ENCODE measurements at places on chromosomes 1 and 21. TPM values are rescaled to one million over a fixed set of nuclear protein-coding genes. Genes with fewer than 3 reads are reported as not detected.

DNA sequence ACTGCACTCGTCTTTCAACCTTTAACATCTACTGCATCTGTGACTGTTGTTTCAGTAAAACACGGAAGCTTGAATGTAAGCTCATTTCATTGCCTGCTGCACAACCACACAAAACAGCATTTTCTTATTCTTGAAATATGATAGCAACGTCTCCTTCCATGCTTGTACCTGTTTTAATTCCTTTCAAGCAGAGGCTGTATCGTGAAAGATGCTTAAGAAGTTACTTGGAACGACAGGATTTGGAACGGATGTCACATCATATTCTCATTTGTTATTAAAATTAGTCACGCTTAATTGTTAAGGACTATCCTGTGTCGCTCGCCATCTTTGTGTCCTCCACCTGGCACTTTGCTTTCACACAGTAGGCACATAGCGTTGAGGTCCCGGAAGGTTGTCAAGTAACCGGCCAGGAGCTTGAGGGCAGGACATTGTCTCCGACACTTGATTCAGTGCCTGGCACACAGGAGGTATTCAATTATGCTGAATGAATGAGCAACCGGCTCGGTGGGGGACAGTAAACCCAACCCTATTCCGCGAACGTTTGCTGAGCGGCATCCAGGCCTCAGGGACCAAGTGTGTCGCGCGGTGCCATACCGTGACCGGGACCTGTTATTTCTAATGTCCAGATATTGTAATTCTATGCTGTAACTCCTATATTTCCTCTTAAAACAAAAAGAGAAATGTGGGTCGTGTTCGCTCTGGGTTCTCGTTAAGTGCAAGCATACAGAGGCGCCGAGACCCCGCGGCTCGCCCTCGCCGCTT, 499 bp upstream of the SH3GLB1 start:
- H3K27ac ChIP-seq = peak overlapping the region; percentile 97
- DNase-seq = peak; percentile 40
- no peaks in the 10 kb centered on the region for H3K27me3 ChIP-seq
- peak overlapping the region; percentile 99 for H3K4me3 ChIP-seq
- no peaks in the 10 kb centered on the region for H3K36me3 ChIP-seq
- H3K4me1 ChIP-seq = peaks cover 32% of the 10 kb centered on the region

DNA sequence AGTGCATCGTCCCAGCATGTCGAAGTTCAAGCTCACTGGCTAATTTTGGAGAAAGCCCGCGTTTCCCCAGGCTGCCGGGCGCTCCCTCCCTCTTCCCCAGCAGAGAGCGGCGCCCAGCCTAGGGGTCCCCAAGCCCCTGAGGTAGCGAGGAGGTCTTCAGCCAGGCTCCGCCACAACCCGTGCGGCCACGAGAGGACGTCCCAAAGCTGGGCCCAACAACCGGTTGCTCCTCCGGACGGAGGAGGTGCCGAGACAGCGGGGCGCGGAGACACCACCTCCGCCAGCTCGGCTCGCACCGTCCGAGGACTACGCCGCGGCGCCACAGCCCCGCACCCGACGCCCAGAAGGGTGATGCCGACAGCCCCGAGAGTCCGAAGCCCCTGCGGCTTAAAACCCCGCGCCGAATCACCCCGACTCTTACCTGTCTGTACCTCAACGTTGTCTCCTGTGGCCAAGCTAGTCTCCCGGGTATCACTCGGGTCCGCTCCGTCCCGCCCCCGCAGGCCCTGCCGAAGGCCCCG, at the start of gene DENND2C:
DENND2C (minus strand) TSS at position 488 of the 521 bp plus-strand sequence. CDS start 44,065 bp downstream, outside the sequence.
- peak within 1 kb of the TSS; percentile 89 for H3K4me3 ChIP-seq
- peak; percentile 94 for DNase-seq
- peaks cover 9% of the 10 kb centered on the region for H3K27me3 ChIP-seq
- peak within 1 kb of the TSS; percentile 87 for H3K27ac ChIP-seq

- H3K36me3 ChIP-seq = no peaks in the 10 kb centered on the region
- H3K27me3 ChIP-seq = no peaks in the 10 kb centered on the region
- no peak overlapping the region for H3K4me3 ChIP-seq
- no peak overlapping the region for H3K27ac ChIP-seq
- H3K4me1 ChIP-seq = peaks cover 8% of the 10 kb centered on the region
Measured at GRCh38 chr1:25185409-25186160, 46.7 kb downstream of the SYF2 start.

DNA sequence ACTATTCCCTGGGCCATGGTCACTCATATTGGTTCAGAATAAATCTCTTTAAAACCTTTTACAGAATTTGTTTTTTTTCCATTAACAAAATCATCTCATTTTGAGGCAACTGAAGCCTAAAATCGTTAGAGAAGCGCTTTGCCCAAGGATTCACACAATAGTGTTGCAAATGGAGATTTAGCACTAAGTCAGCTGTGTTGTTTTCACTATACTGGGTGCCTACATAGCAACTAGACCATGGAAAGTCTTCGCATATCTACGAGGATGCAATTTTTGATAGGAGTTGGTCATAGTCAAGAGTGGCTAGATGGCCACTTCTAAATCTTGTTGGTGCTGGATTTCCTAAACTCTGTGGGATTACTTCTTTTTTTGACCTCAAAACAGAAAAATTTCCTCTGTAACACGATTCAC, 530 bp upstream of the TIPRL start:
- no peaks in the 10 kb centered on the region for H3K27me3 ChIP-seq
- no peaks in the 10 kb centered on the region for H3K36me3 ChIP-seq
- no peak for DNase-seq
- no peak overlapping the region for H3K4me3 ChIP-seq

- H3K36me3 ChIP-seq = peaks cover 3% of the 10 kb centered on the region
- no peak overlapping the region for H3K27ac ChIP-seq
- H3K4me1 ChIP-seq = peaks cover 13% of the 10 kb centered on the region
- H3K27me3 ChIP-seq = no peaks in the 10 kb centered on the region
- no peak for DNase-seq
Measured at GRCh38 chr1:61104220-61104671, 21.9 kb downstream of the NFIA start.

DNA sequence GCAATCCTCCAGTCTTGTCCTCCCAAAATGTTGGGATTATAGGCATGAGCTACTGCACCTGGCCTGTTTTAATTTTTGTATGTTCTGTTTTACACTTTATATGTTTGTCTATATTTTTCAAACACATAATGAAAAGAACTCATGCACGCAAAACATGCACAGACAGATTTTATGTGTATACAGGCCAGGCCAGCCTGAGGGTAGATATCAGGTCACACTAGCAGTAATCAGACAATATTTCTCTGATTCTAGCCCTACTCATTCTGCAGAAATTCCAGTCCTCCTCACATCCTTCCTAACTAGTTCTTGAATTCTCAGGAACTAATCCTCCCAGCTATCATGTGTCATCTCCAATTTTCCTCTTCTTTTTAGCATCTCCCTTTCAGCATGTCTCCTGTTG, 27.8 kb upstream of the PHGDH start:
- H3K4me3 ChIP-seq = no peak overlapping the region
- peaks cover 11% of the 10 kb centered on the region for H3K27me3 ChIP-seq
- H3K36me3 ChIP-seq = no peaks in the 10 kb centered on the region
- H3K4me1 ChIP-seq = peaks cover 5% of the 10 kb centered on the region
- no peak for DNase-seq

GRCh38 chr1:82168482-82168881, 367.7 kb downstream of the ADGRL2 start:
- H3K4me3 ChIP-seq = no peak overlapping the region
- no peaks in the 10 kb centered on the region for H3K4me1 ChIP-seq
- no peak overlapping the region for H3K27ac ChIP-seq
- H3K27me3 ChIP-seq = no peaks in the 10 kb centered on the region
- H3K36me3 ChIP-seq = no peaks in the 10 kb centered on the region

DNA sequence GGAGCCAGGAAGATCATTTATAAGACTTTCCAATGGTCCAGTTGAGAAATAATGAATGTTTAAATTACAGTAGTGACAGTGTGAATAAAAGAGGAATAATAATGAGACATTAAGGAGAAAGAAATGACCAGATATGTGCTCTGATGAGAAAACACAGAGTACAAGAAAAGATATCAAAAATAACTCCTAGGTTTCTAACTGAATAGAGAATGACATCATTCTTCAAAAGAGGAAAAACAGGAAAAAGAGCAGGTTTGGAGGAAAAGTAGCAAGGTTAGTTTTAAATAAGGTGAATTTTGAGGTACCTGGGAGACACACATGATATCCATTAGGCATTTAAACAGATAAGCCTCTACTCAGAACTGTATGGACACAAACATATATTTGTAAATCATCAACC, 55.0 kb downstream of the ANKRD13C start:
- no peak overlapping the region for H3K4me3 ChIP-seq
- no peaks in the 10 kb centered on the region for H3K4me1 ChIP-seq
- H3K27me3 ChIP-seq = no peaks in the 10 kb centered on the region
- H3K36me3 ChIP-seq = peaks cover 17% of the 10 kb centered on the region
- no peak for DNase-seq
- H3K27ac ChIP-seq = no peak overlapping the region

GRCh38 chr21:45996311-45997204, 15.0 kb downstream of the COL6A1 start:
- no peaks in the 10 kb centered on the region for H3K27me3 ChIP-seq
- H3K4me3 ChIP-seq = no peak overlapping the region
- peak; percentile 90 for DNase-seq
- peak overlapping the region; percentile 22 for H3K27ac ChIP-seq
- H3K36me3 ChIP-seq = peaks cover 14% of the 10 kb centered on the region

DNA sequence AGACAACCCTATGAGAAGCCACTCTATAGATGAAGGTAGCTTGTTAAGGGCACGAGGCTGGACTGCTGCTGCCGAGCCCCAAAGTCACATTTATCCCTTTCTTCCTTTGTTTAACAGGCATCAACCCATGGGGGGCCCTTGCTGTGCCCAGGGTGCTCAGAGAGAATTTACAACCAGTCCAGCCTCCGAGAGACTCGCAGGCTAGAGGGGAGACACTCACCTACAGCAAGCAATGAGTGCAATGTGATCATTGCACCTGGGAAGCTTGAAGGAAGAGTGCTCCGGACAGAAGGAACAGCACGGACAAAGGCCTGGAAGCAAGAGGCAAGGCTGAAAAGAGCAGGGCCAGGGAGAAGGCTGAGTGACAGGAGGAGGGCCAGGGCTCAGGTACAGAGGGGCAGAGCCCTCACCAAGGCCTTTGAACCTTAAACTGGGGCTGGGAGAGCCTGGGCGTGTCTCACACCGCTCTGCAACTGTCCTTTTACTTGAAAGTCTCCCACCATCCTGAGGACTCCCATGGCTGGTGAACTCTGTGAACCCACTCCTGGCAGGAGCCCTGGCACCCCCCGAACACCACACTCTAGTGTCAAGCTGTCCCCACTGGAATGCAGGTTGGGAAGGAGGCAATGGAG, 27.3 kb downstream of the DMRTB1 start:
- H3K4me1 ChIP-seq = peaks cover 5% of the 10 kb centered on the region
- no peak overlapping the region for H3K4me3 ChIP-seq
- H3K27me3 ChIP-seq = peaks cover 39% of the 10 kb centered on the region
- DNase-seq = no peak

GRCh38 chr1:178664278-178664677, 60.8 kb upstream of the RALGPS2 start:
- no peaks in the 10 kb centered on the region for H3K36me3 ChIP-seq
- DNase-seq = no peak
- no peak overlapping the region for H3K4me3 ChIP-seq
- H3K4me1 ChIP-seq = no peaks in the 10 kb centered on the region
- no peak overlapping the region for H3K27ac ChIP-seq

DNA sequence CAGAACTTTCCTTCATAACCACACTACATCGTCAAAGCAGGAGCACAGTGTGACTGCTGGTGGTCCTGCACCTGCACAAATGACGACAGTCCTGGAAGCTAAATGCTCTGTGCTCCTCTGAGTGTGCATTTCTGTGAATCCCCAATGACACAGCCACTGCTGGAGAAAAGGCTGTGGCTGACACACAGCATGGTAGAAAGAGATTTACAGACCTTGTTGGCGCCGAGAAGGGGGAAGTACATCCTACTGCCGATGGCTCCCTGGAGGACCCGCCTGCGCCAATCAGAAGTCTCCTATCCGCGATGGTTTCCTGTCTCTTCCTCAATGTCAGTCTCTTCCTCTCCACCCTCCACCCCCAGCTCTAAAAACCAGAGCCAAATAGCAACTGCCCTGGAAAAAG, 115.4 kb upstream of the RAB4A start:
- no peak for DNase-seq
- H3K36me3 ChIP-seq = peaks cover 2% of the 10 kb centered on the region
- no peak overlapping the region for H3K4me3 ChIP-seq
- H3K27ac ChIP-seq = no peak overlapping the region
- no peaks in the 10 kb centered on the region for H3K4me1 ChIP-seq

GRCh38 chr1:109895720-109896504, 14.7 kb upstream of the CSF1 start:
- no peaks in the 10 kb centered on the region for H3K36me3 ChIP-seq
- no peak overlapping the region for H3K27ac ChIP-seq
- no peak for DNase-seq
- H3K27me3 ChIP-seq = no peaks in the 10 kb centered on the region
- no peaks in the 10 kb centered on the region for H3K4me1 ChIP-seq
- H3K4me3 ChIP-seq = no peak overlapping the region

GRCh38 chr1:219273088-219273686, 99.5 kb downstream of the LYPLAL1 start:
- no peak overlapping the region for H3K4me3 ChIP-seq
- no peak overlapping the region for H3K27ac ChIP-seq
- H3K36me3 ChIP-seq = no peaks in the 10 kb centered on the region
- no peaks in the 10 kb centered on the region for H3K27me3 ChIP-seq

- no peak overlapping the region for H3K4me3 ChIP-seq
- DNase-seq = no peak
- H3K4me1 ChIP-seq = no peaks in the 10 kb centered on the region
- peaks cover under 1% of the 10 kb centered on the region for H3K36me3 ChIP-seq
- no peak overlapping the region for H3K27ac ChIP-seq
Measured at GRCh38 chr1:174367892-174368291, 79.9 kb upstream of the GPR52 start.

TFB2M gene
- total RNA-seq = 12.3 TPM

HNRNPU gene
- total RNA-seq = 285 TPM

C8B gene
- not detected for total RNA-seq

C1orf116 gene
- total RNA-seq = 0.07 TPM

CASZ1 gene
- 4.1 TPM for total RNA-seq

CYP4Z1 gene
- total RNA-seq = not detected

CCT8 gene
- total RNA-seq = 132 TPM

KIAA1614 gene
- total RNA-seq = 8.2 TPM

DCDC2B gene
- total RNA-seq = not detected

DYRK3 gene
- total RNA-seq = 5.7 TPM

CCDC27 gene
- not detected for total RNA-seq

NOS1AP gene
- 6.2 TPM for total RNA-seq

AKR7A3 gene
- total RNA-seq = 0.45 TPM

MIS18A gene
- 7.1 TPM for total RNA-seq

OLIG2 gene
- total RNA-seq = 0.46 TPM

HSD11B1 gene
- total RNA-seq = not detected

Measured in chondrocyte (in vitro differentiated cells).